ENCODE measurements at places on chromosomes 13 and 19.
A peak's percentile ranks its signal among the peaks of the same experiment; 100 is the strongest.

DNA sequence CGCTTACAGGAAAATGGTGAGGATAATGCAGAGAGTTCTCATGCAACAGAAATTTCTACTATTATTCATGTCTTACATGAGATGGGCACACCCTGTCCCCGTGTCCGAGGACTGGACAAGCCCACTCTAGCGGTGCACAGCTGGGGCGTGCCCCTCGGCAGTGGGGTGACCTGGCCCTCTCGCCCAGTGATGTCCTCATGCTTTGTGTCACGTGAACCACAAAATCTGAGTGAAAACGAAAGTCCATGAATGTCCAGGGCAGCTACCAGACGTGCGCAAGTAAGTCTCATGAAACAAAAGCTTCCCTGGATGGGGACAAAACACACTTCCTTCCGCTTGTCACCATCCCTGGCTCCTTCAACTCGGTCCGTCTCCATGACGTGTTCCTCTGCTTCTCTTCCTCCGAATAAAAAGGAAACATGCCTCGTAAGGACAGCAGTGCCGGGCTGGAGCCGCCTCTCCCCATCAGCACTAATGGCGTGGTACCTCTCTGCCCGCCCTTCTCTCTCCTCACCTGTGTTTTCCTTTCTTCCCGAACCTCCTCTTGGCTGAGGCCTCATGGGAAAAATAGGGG, 45.6 kb downstream of the ANKRD10 start:
- peaks cover 5% of the 10 kb centered on the region for H3K27me3 ChIP-seq
- H3K4me1 ChIP-seq: peaks cover 9% of the 10 kb centered on the region
- H3K27ac ChIP-seq: no peak overlapping the region
- no peaks in the 10 kb centered on the region for H3K36me3 ChIP-seq
- no peak overlapping the region for H3K4me3 ChIP-seq

DNA sequence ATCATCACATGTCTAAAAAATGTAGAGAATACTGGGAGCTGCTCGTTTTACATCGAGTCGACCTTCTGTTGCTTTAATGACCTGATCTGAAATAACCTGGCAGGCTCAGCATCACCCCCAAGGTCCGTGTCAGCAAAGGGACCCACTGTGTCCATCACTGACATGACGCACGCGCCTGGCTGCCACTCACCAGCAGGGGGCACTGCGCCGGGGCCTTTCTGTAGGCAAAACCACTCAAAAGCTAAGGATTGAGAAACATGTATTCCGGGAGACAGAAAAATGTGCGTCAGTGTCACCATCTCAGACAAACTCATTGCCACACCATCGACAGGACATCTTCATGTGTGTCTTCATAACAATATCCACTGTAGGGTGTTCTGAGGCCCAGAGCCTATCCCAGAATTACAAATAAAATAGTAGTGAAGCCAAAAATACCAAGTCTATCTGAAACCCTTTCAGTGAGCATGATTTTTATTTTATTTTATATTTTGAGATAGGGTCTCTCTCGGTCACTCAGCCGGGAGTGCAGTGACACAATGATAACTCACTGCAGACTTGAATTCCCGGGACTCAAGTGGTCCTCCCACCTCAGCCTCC, 130.3 kb upstream of the LSM14A start:
- peak; percentile 48 for DNase-seq
- H3K4me1 ChIP-seq: no peaks in the 10 kb centered on the region

DNA sequence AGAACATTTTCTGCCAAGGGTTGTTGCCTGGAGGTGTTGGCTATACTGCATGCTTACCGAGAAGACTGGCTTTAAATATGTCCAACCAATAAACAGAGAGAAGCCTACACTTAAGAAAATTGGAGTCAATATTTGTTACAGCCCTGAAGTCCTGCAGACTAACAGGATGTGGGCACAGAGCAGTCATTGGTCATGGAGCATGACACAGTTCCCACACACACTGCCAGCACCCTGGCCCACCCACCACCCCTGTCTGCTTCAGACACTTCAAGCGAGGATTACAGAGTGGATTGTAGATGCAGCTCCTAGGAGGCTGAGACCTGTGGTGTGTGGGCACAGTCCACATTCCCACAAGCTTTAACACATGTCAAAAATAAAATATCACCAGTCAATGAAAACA, 21.0 kb upstream of the SERP2 start:
- H3K4me1 ChIP-seq: no peaks in the 10 kb centered on the region
- no peak for DNase-seq
- H3K27ac ChIP-seq: no peak overlapping the region
- H3K36me3 ChIP-seq: no peaks in the 10 kb centered on the region
- no peaks in the 10 kb centered on the region for H3K27me3 ChIP-seq

DNA sequence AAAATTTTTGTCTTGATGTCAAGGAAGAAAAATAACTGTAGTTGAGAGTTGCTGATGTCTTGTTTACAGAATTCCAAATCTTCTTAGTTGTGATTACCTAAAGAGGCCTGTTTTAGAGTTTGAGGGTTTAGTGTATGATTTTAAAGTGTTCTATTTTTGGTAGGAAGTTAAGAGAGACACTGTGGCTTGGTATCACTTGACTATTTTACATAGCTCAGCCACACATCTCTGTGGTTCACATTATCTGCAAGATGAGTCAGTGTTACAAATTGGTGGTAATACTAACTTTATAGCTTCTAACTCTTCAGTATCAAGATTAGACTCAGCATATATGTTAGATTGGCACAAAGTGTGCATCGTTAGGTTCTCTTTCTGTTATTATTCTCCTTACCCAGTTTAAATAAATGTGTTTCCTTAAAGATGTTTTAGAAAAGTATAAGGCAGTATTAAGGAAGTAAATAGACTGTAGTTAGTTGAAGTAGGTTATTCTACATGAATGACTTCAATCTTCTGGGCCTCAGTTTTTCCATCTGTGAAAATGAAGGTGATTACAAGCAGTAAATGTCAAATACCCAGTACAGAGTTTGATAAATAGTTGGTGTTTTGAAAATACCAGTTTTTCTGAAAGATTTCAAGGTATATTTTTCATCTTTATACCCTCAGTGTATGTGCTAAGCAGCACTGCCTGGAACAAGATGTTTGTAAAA, 33.4 kb downstream of the COG6 start:
- no peak overlapping the region for H3K4me3 ChIP-seq
- H3K36me3 ChIP-seq: no peaks in the 10 kb centered on the region
- DNase-seq: peak; percentile 14

DNA sequence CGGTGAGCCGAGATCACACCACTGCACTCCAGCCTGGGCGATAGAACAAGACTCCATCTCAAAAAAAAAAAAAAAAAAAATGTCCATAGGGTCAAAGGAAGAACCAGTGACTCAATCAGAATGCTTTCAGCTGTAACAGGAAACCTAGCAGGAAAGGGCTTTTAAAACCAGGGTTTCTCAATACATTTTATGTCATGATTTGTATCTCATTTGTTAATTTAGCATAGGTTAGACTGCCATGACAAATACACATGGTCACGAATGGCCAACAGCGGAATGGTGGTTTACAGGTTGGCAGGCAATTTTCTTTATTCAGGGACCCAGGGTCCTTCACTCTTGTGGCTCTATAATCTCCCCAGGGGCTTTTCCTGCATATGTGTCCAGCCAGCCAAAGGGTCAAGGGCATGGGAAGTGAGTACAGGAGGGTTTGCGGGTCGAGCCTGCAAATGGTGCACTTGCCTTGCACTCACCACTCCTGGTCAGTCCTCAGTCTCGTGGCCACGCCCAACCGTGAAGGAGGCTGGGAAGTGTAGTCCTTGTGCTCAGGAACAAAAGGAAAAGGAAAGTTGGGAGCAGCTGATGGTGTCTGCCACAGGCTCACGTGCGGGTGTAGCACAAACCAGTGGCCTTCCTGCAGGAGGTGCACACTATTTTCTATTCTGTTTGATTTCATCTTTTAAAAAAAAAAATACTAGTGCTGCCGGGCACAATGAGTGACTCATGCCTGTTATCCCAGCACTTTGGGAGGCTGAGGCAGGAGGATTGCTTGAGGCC, 14.8 kb downstream of the DHX34 start:
- no peaks in the 10 kb centered on the region for H3K4me1 ChIP-seq
- no peaks in the 10 kb centered on the region for H3K27me3 ChIP-seq
- no peak overlapping the region for H3K4me3 ChIP-seq

GRCh38 chr19:40688309-40688708, 2.1 kb downstream of the NUMBL start:
- no peak overlapping the region for H3K4me3 ChIP-seq
- DNase-seq: no peak
- peaks cover 15% of the 10 kb centered on the region for H3K36me3 ChIP-seq
- H3K27me3 ChIP-seq: no peaks in the 10 kb centered on the region
- H3K27ac ChIP-seq: peak overlapping the region; percentile 69

- peaks cover 41% of the 10 kb centered on the region for H3K4me1 ChIP-seq
- H3K27me3 ChIP-seq: no peaks in the 10 kb centered on the region
- no peak overlapping the region for H3K27ac ChIP-seq
- peak; percentile 53 for DNase-seq
- no peak overlapping the region for H3K4me3 ChIP-seq
Observed at GRCh38 chr19:46639358-46640182, 3.6 kb upstream of the GNG8 start.

GRCh38 chr13:110794209-110794608, 80.7 kb downstream of the ING1 start:
- no peaks in the 10 kb centered on the region for H3K4me1 ChIP-seq
- peaks cover 32% of the 10 kb centered on the region for H3K27me3 ChIP-seq
- no peak overlapping the region for H3K27ac ChIP-seq

GRCh38 chr13:112175162-112176075, 108.5 kb downstream of the SOX1 start:
- H3K36me3 ChIP-seq: no peaks in the 10 kb centered on the region
- H3K27ac ChIP-seq: no peak overlapping the region
- H3K27me3 ChIP-seq: no peaks in the 10 kb centered on the region
- H3K4me3 ChIP-seq: no peak overlapping the region
- no peak for DNase-seq

DNA sequence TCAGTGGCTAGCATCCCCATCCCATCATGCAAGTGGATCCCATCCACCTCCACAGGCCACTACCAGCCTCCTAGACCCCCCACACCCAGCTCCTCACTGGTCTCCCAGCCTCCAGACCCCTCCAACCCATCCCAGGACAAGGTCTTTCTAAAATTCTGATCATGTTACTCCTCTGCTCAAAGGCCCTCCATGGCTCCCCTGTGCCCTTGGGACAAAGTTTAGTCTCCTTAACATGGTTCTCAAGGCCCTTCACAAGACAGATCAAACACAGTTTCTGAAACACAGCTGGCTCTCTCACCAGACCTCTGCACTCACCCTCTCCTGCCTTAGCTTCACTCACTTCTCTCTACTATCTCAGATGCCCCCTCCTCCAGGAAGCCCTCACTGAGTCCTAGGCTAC, 9.3 kb downstream of the CEACAM19 start:
- no peak overlapping the region for H3K4me3 ChIP-seq
- no peaks in the 10 kb centered on the region for H3K36me3 ChIP-seq
- DNase-seq: no peak
- no peaks in the 10 kb centered on the region for H3K27me3 ChIP-seq
- H3K27ac ChIP-seq: no peak overlapping the region

DNA sequence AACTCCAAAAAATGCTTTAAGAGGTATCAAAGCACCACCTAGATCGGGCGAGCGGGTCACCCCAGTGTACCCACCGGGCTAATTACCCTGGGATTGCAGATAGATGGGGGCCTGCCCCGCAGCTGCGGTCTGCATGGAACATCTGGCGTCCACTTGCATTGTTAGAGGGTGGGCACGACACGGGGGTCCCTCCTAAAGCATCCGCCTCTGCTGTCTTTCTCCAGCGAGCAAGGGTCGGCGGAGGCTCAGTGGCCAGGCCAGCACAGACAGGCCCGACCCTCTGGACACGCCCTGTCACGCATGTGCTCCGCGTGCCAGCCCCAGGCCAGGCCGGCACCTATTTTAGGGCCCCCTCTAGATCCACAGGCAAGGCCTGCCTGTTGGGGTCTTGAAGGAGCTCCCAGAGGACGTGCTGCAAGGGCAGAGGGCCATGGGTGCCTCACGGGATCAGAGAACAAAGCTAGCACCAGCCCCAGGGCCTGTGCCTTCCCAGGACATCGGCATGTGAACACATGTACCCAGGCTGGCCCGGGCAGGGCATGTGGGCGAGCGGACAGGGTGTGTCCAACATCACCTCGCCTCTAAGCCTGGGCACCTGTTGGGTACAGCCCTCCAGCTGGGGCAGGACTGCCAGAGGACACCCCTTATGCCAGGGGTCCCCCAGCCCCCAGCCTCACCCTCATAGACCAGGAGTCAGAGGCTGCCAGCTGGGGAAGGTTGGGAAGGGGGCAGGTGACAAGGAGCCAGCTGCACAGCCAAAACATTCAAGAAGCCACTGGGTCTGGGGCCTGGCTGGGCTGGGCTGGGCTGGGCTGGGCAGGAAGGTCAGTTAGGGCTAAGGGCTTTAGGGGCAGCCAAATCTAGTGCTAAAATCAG, 35.6 kb upstream of the NANOS3 start:
- H3K4me3 ChIP-seq: peak overlapping the region; percentile 75
- peak overlapping the region; percentile 93 for H3K27ac ChIP-seq
- peaks cover 73% of the 10 kb centered on the region for H3K4me1 ChIP-seq
- H3K36me3 ChIP-seq: no peaks in the 10 kb centered on the region
- H3K27me3 ChIP-seq: no peaks in the 10 kb centered on the region

DNA sequence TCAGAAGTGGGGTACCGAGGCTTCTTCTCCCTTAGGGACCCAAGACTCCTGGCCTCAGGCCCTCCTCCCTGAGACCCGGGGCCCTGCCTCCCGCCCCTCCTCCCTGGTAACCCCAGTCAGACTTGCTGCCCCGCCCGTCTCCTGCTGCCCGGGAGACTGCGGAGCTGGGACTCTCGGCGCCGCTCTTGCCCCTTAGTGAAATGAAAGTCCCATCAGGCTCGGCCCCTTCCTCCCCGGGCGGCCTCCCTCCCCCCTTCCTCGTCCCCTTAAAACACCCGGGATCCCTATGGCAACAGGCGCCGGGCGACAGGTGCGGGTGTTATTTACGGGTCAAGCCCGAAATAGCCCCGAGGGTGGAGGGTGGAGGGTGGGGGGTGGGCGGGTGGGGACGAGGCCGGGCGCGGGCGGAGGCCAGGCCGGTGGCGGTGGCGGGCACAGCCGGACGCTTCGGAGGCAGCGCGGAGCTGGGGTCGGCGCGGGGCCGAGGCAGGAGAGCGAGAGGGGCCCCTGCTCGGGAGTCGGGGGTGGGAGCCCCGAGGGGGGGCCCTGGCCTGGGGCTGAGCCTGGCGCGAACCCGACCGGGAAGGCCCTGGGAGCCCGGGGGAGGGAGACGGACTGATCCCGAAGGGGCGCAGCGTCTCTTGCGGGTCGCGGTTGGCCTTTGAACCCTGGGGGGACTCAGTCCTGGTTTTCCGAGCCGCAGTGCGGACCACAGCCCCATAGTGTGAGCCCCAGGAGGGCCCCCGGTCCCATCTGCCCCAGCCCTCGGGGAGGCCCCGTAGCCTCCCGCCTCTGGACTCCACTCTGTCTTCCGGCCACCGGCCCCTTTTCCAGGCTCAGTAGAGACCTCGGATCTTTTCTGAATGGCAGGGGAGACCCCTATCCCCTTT, at the start of gene CACNG6:
Gene CACNG6 (plus strand): TSS at position 414 of the 890 bp plus-strand sequence. CDS start 1,241 bp downstream, outside the sequence.
- no peaks in the 10 kb centered on the region for H3K36me3 ChIP-seq
- peaks cover 4% of the 10 kb centered on the region for H3K4me1 ChIP-seq
- H3K27ac ChIP-seq: no peak within 1 kb of the TSS
- peaks cover 12% of the 10 kb centered on the region for H3K27me3 ChIP-seq

DNA sequence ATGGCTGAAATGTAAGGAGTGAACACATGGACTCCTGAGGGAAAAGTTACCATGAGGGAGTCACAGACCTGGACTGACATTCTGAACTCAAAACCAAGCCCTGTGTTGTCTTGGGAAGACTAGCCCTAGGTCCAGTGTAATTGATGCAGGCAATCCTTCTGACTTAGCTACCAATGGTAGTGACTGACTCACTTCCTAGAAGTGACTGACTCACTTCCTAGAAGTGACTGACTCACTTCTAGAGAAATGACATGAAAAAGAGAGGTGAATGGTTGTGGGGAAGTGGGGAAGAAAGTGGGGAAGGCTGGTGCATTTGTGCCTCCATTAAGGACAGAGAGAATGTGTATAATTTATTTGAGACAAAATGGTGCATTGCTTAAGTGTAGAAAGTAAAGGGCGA, 49.9 kb downstream of the EDNRB start:
- no peak for DNase-seq
- H3K4me3 ChIP-seq: no peak overlapping the region
- no peaks in the 10 kb centered on the region for H3K36me3 ChIP-seq
